ENCODE measurements at places on chromosomes 3 and 15.

DNA sequence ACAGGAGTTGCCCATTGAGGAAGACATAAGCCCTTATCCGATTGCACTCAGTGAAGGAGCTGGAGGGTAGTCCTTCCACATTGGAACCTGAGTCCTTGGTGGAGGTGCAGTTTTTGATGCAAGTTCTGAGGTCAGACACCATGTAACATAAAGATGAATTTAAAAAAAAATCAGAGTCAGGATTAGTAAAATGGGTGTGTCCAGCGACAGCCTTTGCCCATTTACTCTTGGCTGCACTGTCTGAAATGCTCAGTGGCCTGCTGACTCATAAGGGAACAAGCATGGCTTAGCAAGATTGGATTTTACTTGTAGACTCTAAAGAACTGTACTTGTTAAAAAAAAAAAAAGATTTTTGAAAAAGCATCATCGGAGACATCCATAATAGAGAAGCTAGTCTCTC, 241.1 kb upstream of the TOPAZ1 start:
- peak; percentile 34 for DNase-seq

DNA sequence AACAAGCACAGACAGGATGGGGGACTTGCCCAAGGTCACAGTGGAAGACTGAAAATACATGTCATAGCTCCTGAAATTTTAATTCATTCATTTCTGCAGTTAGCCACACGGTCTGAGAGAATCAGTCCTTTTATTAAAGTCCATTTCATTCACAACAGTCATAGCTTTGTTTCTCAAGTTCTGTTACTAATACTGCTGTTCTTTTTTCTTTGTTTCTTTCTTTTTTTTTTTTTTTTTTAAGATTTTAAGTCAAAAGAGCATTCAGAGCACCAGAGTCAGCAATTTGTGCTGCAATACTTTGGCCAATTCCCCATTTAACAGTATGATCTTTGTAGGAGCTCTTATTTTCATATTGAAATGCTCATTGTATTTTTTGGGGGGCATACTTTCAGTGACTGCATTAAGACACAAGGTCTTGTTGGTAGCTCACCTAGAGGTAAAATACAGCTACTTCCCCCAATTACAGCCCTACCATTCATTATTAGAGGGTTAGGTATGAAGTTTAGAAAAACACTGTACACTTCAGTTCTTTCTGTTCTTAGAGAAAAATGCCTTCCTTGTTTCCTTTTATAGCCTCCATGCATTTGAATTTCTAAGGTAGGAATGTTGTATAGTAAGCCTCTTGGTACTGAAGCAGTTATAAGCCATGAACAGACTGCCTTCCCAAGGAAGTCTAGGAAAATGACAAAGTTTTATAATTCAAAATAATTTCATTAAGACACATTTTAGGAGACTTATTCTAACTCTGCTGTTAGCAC, 9.6 kb downstream of the GALK2 start:
- no peak for DNase-seq

DNA sequence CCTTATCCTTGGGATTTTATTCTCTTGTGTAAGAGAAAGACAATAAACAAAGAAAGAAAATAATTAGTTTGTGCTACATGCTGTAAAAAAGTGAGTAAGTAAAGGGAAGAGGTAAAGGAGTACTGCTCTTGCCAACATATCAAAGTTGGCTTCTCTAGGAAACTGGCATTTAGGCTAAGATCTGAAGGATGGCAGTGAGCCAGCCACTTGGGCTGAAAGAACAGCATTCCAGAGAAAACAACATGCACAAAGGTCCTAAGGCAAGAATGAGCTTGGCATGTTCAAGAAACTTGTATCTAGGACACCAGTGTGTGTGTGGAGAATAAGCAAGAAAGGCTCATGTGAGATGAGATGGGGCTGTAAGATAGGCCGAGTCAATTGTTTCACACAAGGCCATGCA, 245.5 kb upstream of the MANF start:
- no peak for DNase-seq

- peak; percentile 58 for DNase-seq
Observed at GRCh38 chr3:141051443-141052200, 475 bp downstream of the SPSB4 start.

- DNase-seq: peak; percentile 78
Observed at GRCh38 chr3:115623044-115623868, at the start of gene GAP43. Gene GAP43 (plus strand): TSS chr3:115623510. CDS start chr3:115623690, 180 bp downstream.

DNA sequence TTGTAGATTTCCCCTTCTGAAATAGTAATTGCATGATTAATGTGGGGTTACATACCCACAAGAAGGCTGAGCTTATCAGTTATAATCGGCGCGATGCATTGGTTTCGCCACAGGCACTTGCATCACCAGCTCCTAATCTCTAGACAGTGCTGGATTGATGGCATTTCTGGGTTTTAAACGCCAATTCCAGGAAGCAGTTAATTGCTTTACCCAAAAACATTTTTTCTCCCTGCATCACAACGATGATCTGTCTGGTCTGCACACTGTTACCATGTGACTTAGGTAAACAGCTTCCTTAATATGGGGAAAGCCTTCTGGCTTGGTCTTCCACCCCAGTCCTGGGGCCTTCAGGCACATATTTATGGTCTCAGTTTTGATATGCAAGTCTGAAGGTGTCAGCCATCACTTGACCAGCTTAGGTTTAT, 70.0 kb upstream of the HEG1 start:
- peak; percentile 39 for DNase-seq

Data from urothelium cell line (cell line).